ENCODE measurements at places on chromosomes 6 and 20.

DNA sequence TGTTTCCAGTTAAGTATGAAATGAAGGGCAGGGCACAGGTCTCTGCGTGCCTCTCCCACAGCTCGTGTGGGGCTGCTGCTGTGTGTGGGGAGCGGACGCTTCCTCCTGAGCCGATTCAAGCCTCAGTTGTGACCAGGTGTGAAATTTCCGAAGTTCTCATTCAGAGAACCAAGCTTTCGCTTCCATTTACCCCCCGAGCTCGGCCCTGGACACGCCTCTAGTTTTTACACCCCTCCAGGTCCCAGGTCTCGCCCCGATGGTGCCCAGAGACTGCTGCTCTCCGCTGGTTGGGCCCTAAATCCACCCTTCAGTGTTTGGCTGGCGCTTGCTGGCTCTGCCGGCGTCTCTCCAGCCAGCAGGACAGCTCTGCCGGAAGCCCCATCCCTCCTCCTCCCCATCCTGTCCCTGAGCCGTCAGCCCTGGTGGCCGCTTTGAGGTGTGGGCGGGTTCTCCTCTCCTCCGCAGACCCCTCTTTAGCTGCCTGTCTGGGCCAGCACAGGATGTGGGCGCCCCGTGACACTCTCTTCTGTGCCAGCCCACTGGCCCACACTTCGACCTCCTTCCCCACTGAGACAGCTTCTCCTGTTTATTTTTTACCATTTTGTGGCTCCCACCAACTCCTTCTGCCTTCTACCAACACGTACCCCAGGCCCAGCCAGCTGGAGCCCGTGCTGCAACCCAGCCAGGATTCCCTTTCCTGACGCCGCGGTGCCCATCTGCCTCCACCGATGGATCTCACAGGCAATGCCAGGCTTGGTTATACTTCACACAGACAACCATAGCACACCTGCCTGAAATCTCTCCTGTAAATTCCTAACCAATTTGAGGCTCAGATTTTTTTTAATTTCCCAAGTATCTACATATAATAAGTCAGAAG, 142.8 kb downstream of the DLL1 start:
- peak; percentile 64 for DNase-seq

DNA sequence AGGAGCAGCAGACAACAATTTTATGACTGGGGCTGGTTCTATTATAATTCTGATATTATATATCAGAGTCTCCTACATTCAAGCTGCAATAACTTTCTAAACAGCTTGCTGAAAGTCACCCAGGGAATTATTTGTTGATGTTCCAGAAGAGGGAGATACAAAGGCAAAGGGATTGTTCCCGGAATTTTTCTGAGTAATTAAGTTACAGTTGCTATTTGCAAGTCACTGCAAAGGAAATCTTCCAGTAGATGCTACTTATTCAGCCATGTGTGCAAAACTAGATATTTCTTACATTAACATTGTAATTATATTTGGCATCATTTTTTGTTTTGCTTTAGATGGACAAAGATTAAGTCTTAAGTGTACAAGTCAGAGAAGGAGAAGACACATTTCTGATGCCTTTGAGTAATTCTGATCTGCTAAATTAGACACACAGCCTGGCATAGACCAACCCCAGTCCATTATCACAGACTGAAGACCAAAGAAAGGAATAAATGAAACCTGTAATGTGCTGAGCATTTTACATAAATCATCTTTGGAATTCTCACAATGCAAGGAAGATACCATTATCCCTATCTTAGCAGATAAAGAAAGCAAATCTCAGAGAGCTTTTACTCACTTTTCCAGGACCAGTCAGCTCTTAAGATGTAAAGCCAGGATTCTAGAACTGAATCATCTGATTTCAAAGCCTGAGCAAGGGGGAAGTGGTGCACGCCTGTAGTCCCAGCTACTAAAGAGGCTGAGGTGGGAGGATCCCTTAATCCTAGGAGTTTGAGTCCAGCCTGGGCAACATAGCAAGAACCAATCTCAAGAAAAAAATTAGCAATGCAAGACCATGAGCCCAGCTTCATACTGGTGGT, 62.6 kb upstream of the AKAP12 start:
- DNase-seq, result no peak

- DNase-seq, result peak; percentile 38
These were observed at the start of gene BEND3 for GRCh38 chr6:107114926-107115694. BEND3 (minus strand) TSS chr6:107115515; CDS start chr6:107099285, 16,230 bp downstream.

- DNase-seq, result no peak
These were observed 52.4 kb downstream of the ANKRD6 start for GRCh38 chr6:89485320-89485719.
